Left colon (tissue), 2 donors: ENCODE measurements at places on chromosomes 2 and 18. TPM values are rescaled to one million over a fixed set of nuclear protein-coding genes. Genes with fewer than 3 reads are reported as not detected.

- DNase-seq: no peak
These were observed 4.8 kb upstream of the STAT4 start for GRCh38 chr2:191155608-191156071.

DNA sequence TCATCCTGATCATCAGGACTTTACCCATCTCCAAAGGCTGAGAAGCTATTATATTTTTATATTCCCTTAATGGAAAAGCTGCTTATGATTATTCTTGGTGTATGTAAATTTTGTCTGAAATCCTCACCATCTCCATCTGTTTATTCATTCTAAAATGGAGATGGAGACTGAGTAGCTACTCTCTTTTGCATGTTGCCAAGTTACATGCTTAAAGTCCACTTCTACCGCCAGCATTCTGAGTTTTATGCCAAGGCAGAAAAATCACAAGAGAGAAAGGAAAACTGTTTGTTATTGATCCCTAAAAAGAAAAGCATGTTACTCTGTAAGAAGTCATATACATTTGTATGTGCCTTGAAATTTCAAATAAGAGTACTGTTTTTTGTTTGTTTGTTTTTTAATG lies 94.4 kb upstream of the NOSTRIN start:
- DNase-seq: no peak

GRCh38 chr2:236054621-236055305 lies 113.4 kb downstream of the GBX2 start:
- no peak for DNase-seq

DNA sequence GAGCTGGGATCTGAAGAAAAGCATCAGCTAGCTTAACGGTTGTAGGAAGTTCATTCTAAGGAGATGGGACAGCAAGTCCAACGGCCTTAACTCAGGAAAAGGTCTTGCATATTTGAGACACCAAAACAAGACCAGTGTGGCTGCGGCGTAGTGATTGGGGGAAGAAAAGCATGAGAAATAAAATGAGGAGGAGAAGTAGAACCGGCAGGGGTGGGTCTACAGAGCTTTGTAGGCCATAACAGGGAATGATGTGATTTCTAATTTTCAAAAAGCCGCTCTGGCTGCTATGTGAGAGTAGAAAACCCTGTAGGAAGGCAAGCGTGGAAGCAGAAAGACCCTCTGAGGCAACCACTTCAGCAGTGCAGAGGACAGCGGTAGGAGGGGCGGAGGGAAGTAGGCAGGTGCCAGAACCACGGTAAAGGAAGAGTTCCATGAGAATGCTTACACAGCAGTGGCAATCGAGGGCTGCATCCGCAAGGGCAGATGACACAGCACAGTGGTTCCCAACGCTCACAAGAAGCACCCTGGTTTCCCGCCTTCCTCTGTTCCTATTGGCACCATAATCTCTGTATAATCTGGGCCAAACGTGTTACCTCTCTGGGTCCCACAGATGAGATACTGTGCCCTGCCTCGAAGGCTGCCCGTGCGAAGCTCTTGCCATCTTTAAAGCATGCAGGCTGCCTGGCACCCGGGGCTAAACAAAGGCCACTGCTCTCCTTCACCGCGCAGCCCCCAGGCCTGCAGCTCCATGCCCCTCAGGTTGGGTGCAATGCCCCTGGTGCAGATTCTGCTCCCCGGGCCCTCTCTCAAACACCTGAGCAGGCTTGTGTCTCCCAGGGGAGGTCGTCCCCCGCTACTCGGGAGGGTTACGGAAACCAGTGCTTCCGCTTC lies 795 bp downstream of the ANKRD39 start:
- DNase-seq: no peak

- DNase-seq: peak; percentile 9
These were observed 89.9 kb upstream of the CDCA7 start for GRCh38 chr2:173264603-173265366.

Gene MAP3K19
- not detected for total RNA-seq

Gene CYBRD1
- total RNA-seq: 46.8 TPM

- DNase-seq: no peak
These were observed 557.9 kb downstream of the TNS1 start for GRCh38 chr2:217444932-217445331.

DNA sequence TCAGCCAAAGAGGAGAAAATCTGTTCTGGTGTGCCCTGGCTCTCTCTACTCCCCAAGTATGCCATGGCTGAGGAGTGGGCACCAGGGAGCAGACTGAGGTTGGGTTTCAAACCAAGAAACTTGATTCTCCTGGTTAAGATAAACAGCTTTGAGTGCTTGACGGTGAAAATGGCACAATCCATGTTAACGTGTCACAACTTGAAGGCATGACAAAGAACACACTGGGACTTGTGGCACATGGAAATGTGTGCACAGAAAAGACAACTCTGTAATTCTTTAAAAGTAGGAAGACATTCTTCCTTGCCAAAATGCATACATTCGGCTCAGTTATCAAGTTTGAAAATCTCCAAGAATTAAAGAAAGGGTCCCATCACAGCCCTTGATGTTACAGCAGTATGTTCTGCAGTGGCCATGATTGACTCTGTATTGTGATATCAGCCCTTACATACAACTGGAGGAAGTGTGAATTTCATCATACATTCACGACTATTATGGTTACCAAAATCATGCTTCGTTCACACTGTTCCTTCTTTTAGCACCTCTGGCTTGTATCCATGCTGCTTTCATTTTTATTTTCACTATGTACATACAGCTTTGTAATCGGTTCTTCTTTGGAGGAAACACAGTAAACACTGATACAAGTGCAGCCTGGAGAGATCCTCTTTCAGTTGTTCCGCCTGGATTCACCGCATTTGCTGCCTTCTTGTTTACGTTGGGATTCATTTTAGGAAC lies 15.6 kb upstream of the ACTG2 start:
- no peak for DNase-seq

Gene MAPRE2
- 30.8 TPM for total RNA-seq

Gene MAPK4
- 1.6 TPM for total RNA-seq

- no peak for DNase-seq
These were observed 112.0 kb downstream of the ATAD2B start for GRCh38 chr2:23814963-23815362.

DNA sequence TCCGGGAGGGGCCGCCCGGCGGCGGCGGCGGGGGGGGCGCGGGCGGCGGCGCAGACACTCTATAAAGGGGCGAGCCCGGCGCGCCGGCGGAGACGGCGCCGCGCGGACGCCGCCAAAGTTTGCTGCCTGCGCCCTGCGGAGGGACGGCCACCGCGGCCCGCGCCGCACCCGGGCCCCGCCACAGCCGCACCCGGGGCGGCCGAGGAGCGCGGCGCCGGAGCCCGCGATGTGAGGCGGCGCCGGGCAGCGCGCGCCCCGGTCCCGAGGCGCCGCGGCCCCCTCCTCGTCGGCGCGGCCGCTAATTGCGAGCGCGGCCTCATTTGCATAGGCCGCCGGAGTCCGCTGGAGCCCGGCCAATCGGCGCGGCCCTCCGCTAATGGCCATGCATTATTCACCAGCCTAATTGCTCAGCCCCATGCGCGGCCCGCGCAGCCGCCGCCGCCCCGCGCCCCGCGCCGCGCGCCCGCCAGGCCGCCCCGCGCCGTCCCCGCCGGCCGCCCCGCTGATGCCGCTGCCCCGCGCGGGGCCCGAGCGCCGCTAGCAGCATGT lies at the start of gene SALL3:
Gene SALL3, plus strand, starts transcription at position 89 of the 549 bp plus-strand sequence. Its CDS starts 457 bp downstream, at position 546.
- DNase-seq: no peak

Gene SERPINB13
- not detected for total RNA-seq

GRCh38 chr2:162232671-162233070 lies 10.6 kb downstream of the FAP start:
- DNase-seq: no peak

Gene AFF3
- total RNA-seq: 4.7 TPM

DNA sequence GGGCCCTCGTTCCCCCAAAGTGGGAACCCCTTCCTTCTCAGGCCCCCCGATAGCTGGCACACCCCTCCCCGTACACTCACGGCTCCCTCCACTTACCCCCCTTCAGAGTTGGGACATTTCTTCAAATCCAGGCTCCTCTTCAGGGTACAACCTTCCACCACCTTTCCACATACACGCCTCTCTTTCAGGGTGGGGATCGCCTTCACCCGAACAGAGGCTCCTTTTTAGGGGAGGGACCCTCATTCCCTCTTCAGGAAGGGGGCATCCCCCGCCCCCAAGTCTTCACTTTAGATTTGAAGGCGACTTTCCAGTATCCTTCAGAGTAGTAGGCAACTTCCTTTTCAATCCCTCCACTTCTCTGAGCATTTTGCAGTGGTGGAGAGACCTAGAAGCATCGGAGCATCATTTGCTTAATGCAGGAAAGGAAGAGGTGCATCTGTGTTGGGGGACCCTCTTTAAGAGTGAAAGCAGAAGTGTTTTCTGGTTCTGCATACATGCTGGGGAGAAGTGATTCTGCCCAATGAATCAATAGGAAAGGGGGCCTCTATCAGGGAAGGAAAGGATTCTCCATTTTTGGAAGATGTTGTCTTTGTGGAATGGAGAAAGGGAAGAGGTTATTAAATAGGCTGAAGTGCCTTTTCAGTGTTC lies 845 bp downstream of the EML4 start:
- DNase-seq: no peak

GRCh38 chr2:66832646-66833435 lies 397.9 kb downstream of the MEIS1 start:
- DNase-seq: no peak

Gene SLC19A3
- 8.5 TPM for total RNA-seq

Gene KRTCAP3
- 104 TPM for total RNA-seq

Gene MC4R
- not detected for total RNA-seq

GRCh38 chr2:217254111-217254510 lies 394.2 kb upstream of the TNP1 start:
- no peak for DNase-seq

DNA sequence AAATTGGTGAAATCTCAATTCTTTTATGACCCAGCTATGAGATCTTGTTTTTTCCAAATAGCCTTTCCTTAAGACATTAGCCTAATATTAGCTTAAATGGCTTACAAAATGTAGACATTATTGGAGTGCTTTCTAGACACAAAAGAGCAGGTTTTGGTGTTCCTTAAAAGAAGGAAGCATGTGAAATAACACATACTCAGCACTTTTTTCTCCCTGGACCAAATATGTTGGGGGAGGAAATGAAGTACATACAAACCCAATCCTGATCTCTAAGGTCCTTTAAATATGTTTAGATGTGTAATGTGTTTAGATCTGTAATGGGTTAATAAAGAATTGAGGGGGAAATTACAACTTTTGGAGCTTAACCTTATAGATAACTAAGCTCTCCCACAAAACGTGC lies 3.4 kb upstream of the ZDBF2 start:
- no peak for DNase-seq

DNA sequence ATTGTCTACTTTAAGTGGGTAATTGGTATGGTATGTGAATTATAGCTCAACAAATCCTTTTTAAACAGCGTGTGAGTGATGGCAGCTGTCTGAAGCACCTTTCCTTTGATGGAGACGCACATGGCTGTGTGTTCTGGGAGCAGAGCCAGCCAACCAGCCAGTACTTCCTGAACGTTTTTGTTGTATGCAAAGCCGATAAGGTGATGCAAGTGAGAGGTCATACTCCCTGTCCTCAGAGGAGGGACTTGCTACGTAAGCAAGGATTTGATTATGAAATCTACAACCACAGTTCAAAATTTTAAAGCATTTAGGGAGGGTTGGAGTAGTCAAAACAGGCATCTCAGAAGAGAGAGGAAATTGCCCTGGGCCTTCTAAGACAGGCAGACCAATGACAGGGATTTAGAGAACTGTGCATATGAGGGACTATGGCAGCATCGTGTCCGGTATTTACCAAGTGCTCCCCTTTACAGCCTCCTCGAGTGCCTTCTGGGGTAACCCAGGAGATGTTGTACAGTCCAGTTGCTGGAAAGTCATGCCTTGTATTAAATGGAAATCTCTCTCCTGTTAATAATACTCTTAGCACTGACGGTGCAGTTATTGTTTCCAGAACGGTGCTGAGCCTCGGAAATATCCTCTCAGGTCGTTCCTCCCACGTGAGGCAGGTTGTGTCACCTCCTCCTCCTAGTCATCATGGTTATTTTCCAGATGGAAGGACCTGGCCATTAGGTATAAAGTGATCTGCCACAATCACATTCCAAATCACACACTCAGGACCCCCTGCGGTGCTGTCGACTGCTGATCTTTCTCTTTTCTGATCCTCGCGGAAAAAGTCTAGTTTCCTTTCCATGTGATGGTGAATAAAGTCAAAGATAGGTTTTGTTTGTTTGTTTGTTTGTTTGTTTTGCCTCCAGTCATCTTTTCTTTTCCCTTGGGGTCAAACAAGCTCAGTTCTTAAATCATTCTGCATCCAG lies 28.4 kb downstream of the ARHGEF4 start:
- DNase-seq: peak; percentile 41

Gene ARMC9
- 9.4 TPM for total RNA-seq

- DNase-seq: peak; percentile 83
These were observed 68.7 kb downstream of the MTHFD2 start for GRCh38 chr2:74267068-74267467.

DNA sequence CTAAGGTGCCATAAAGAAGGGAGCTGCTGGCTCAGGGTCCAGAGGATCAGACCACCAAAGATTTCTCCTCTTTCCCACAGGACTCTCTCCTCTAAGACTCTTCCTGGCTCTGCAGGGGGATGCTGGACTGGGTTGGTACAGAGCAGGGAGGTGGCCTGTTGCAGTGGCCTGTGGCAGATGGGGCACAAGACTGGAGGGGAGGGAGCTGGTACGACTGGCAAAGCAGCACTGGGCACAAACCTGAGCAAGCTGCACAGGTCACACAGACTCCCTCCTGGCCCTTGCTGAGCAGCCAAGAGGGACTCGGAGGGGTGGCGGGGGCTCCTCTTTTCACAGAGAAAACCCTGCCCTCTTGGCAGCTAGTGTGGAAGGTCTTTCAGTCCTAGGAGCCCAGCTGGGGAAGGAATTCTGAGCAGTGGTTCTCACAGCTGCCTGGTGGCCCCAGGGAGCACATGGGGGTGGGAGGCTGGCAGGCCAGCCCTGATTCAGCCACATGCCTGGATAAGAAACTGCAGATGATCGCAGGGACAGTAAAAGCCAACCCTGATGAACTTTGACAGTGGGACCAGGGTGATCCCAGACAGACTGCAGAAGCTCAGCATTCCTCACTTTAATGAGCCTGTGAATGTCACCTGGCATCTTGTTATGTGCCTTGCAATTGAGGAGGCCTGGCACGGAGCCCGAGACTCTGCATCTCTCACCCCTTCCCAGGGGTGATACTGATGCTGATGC lies 32.5 kb upstream of the ACAA2 start:
- no peak for DNase-seq

DNA sequence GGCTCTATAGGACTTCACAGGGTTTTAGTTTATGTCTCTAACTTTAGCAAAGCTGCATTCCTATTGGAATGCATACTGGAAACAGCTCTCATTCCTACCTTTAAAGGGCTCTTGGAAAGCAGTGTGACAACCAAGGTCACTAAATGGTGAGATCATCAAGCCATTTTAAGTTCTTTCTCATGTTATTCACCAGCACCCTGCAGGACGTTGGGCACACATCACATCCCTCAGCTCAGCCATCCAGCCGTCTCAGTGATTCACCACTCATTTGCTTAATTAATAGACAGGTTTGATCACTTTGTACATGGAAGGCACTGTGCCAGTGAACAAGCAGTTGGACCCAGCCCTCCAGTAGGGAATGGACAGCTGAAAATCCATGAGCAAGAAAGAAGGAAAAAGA lies 32.2 kb upstream of the RBM44 start:
- no peak for DNase-seq

DNA sequence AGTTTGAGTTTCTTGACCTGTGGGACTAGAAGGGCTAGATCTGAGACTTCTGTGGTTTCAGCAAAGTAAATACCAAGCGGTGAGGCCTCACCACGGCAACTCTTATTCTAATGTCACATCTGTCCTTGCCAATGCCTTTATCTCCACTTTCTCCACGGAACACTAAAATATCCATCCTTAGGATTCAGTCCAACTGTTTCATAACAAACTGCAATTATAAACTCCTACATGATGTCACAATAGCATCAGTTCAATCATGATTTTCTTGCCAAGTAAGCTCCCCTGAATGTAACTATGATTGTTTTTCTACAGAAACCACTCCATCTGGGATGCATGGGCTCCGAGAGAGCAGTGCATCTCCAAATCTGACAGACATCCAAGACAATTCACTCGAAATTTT lies 79.6 kb downstream of the LRATD1 start:
- no peak for DNase-seq
